ENCODE measurements at places on chromosomes 13 and 19.

- no peak for DNase-seq
Measured at GRCh38 chr13:70964124-70964523, 855.9 kb upstream of the KLHL1 start.

- DNase-seq, result no peak
Measured at GRCh38 chr13:40387775-40388174, 278.7 kb downstream of the FOXO1 start.

GRCh38 chr13:44448875-44449274 lies 75.3 kb downstream of the SERP2 start:
- no peak for DNase-seq

GRCh38 chr13:90461398-90461797 lies 886.1 kb upstream of the MIR17HG start:
- DNase-seq, result no peak

GRCh38 chr13:110244071-110244830 lies 62.7 kb downstream of the COL4A1 start:
- DNase-seq, result peak; percentile 55

- DNase-seq, result no peak
Measured at GRCh38 chr13:96093296-96094006, 3.5 kb downstream of the HS6ST3 start.

- no peak for DNase-seq
Measured at GRCh38 chr19:44677019-44677811, 5.9 kb downstream of the CEACAM19 start.

DNA sequence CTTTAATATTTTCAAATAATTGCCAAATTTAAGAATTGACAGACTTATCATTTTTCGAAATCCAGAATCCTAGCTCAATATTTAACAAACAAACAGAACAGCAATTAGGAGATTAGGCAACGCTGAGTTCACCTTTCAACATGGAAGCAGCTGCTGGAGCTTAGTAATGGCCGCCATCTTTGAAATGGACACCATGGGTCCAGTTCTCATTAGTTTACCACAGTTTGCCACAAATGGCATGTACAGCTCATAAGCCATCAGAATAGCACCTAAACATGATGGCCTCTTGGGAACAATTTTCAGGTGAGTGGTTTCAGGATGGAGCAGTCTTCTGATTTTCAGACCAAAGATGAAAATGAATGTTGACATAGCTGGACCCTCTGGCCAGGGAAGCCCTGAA lies 313.6 kb upstream of the OBI1 start:
- no peak for DNase-seq

DNA sequence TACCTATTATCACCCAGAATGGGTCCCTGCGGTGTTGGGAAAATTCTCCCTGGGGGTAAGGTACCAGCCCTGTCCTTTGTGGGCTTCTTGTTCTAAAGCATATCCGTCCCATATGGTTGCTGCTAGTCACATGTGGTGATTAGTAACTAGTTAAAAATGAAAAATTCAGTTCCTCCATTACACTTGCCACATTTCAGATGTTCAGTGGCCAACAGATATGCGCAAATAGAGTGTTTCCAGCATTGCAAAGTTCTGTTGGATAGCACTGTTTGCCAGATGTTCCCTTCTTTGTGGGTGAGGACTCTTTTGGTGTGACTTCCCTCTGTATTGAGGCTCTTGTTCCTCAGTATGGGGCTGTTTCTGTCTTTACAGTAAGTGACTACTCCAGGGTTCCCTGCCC lies 3.8 kb downstream of the CNOT3 start:
- DNase-seq, result no peak

- no peak for DNase-seq
Measured at GRCh38 chr19:11295665-11296245, at the start of gene TSPAN16. Gene TSPAN16 (plus strand): TSS chr19:11296160. CDS start chr19:11296298, 138 bp downstream.

GRCh38 chr19:18473003-18473705 lies 35.2 kb upstream of the ISYNA1 start:
- no peak for DNase-seq

DNA sequence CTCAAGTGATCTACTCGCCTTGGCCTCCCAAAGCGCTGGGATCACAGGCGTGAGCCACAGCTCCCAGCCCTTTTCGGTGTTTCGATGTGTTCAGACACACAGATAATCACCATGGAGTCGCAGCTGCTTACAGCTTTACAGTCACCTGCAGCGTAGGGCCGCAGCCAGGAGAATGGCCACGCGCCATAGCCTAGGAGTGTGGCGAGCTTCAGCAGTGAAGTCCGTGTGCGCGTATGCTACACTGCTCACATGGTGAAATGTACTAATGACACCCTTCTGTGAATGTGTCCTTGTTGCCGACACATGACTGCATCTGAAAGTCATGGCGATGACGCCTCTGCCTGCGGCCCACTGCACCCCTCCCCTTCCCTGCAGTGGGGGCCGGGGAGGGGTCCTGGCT lies 23.6 kb downstream of the AP3D1 start:
- no peak for DNase-seq

GRCh38 chr13:66069570-66069969 lies 1160.6 kb downstream of the PCDH9 start:
- no peak for DNase-seq

DNA sequence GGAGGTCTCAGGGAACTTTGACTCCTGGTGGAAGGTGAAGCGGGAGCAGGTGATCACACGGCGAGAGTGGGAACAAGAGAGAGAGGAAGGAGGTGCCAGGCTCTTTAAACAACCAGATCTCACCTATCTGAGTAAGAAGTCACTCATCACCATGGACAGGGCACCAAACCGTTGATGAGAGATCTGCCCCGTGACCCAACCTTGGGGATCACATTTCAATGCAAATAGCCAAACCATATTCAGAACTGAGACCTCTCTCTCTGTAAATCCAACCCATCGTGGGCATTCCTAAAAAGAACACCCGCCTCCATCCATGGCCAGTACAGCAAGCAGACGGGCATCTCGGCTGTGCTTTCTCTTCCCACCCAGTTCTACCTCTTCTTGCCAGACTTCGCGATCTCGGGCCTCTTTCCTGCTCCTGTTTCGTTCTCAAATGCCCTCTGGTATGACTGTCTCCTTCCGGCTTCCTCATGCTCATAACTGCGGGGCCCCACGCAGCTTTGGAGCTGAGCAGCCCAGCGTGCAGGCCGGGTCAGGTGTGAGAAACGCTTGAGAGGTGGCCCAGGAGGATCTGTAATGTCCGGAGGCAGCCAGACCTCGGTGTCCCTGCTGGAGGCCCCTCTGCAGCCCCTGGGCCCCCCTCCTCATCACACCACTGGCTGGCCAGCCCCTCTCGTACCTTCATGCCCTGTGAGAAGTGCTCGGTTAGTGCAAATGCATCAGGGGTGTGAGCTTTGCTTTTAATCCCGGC lies 97.0 kb upstream of the GPR183 start:
- no peak for DNase-seq

- peak; percentile 53 for DNase-seq
Measured at GRCh38 chr13:113034451-113035212, 65.6 kb downstream of the MCF2L start.

DNA sequence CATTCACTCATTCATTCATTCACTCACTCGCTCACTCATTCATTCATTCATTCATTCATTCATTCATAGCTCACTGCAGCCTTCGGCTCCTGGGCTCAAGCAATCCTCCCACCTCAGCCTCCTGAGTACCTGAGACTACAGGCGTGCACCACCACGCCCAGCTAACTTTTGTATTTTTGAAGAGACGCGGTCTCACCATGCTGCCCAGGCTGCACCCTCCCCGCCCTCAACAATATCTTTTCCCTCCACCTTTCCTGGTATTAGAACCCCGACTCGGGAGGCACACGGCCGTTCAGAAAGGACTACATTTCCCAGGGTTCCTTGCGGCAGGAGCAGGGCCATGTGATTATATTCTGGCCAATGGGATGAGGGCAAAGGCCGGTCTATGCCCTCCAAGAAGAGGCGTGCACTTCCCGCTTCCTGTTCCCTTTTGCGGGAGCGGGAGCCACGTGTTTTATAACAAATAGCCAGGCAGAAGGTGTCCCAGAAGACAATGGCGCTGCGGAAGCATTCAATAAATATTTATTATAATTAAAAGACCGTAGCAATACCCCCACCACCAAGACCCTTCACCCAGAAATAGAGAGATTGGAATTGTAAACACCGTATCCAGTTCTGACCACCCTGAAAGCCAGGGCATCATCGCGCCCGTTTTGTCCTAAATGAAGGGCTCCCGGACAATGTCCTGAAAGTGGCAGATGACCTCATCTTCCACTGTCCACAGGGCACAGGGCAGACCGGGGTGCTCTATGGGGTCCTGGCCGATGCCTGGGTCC lies 15.9 kb downstream of the TICAM1 start:
- peak; percentile 93 for DNase-seq

DNA sequence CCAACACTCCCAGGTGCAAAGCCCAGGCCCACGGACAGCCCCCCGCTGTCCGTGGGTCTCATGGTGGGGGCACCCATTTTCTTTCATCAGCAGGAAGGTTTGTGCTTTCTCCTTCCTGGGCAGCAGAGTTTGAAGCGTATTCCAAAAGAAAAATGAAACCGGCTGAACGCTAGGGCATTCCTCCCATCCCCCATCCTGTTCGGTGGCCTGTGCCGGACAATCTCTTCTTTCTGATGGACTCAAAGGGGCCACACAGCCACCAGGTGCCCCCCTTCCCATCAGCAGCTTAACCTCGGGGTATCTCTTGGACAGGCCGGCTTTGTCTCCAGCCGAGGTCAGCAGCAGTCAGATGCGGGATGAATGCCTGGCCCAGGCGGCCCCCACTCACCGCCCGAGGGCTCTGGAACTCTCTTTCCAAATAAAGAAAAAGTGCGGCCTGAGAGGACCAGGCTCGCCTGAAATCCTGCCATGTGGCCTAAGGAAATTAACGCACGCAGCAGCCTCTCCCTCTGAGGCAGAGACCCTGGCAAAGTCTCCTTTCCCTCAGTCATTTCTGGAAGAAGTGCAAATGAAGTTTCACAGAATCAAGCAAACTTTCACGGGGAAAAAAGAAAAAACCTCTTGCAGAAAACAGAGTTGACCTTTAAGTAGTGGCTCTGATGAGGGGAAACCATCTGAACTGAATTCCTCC lies 67.8 kb downstream of the RASA3 start:
- no peak for DNase-seq

GRCh38 chr13:98564204-98564603 lies 12.7 kb downstream of the STK24 start:
- no peak for DNase-seq

DNA sequence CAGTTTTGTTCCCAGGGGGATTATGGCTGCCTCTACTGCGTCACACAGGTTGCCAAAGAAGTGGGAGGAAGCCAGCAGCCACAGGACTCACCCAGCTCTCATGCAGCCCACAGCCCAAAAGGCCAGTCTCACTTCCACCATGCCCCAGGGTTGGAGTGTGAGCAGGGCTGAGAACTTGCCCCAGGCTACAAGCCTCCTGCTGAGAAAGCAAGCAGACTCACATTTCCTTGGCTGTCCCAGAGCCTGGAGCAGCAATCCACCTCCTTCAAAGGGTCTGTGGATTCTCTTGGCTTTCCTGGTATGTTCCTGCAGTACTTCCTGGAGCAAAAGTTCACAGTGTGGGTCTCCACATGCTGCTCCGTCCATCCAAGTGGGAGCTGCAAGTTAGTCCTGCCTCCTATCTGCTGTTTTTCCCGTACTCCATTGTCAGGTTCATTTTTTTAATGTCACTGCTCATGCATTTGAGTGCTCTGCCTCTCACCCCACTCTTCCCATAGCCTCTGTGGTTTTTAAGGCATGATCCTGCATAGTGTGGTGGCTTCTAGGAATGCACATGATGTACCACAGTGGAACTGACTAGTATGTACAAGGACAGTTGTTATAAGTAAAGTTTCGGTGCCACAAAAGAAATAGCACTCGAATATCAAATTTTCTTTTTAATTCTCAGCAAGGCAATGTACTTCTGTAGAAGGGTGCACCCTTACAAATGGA lies 56.2 kb upstream of the ARHGEF7 start:
- DNase-seq, result no peak

DNA sequence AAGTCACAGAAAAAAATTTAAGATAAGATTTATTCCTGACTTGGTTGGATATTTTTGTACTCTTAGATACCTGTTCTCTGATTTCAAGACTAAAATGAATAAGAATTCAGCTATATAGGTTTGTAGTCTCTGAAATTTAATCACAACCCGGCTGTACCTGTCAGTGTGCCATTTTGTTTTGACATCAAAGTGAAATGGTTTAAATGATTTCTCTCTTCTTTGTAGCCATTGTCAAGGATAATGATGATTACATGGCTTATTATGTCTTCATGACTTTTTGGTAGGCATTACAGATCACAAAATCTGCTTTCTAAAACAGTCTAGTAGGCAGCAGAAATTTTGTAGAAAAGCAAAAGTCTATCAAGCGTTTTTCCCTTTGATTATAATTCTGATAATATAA lies 72.5 kb downstream of the PCDH17 start:
- no peak for DNase-seq

- no peak for DNase-seq
Measured at GRCh38 chr13:42420304-42420703, 148.4 kb downstream of the AKAP11 start.

DNA sequence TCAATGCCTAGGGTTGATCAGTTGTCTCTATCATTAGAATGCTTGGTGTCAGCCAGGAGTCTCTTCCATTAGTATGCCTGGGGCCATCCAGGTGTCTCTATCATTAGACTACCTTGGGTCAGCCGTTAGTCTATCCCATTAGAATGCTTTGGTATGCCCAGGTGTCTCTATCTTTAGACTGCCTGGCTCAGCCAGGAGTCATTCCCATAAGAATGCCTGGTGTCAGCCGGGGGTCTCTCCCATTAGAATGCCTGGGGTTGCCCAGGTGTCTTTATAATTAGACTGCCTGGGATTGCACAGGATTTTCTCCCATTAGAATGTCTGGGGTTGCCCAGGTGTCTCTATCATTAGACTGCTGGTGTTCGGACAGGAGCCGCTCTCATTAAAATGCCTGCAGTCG lies 1442.9 kb downstream of the UQCRFS1 start:
- no peak for DNase-seq

DNA sequence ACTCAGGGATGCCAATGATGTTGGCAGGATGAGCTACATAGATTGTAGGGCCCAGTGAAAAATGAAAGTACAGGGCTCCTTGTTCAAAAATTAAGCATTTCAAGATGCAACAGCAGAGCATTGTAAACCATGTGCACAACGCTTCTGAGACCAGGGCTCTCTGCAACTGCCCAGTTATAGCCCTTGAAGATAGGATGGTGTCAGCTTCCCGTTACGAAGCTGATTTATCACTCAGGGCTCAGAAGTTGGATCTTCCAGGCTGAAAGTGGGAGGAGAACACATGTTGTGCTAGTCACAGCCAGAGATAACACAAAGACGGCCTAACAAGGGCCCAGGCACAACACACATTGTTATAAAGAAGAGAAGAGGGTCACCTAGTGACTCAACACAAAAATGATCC lies 466.7 kb downstream of the TUBA3C start:
- DNase-seq, result no peak

DNA sequence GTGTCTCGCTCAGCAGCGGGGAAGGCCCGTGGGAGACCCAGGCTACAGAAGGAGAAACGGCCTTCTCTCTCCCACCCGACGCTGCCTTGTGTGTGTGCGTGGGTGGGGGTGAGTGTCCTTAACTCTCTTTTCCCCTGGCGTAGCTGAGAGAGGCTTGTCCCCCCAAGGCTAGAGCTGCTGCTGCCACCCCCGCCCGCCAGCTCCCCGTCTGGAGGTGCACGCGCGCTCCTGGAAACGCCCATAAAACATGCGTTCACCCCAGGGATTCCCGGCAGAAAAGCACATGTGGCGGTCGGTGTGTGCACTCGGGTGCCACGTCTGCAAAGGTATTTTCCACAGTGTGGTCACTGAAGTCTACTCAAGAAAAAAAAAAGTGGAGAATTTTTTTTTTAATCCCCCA lies 36.1 kb downstream of the GADD45B start:
- DNase-seq, result no peak

GRCh38 chr13:113926301-113926761 lies 47.5 kb downstream of the C13orf46 start:
- DNase-seq, result peak; percentile 33
